ENCODE measurements at places on chromosomes 7 and 10.

DNA sequence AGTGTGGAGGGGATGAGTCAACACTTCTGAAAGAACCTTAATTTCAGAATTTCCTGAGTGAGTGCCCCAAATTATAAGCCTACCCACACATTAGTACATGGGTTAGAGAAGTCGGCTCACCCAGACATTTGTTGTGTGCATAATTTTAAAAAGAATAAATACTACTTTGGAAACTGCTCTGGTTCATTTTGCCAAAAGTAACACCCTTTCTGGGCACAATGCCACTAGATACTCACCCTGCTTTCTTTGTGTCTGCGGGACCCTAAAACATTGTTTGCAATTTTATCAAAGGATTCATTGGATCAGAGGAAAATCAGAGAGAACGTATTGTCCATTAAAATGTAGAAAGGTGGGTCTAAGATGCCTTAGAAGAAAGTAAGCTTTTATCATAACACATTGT lies 245.5 kb upstream of the NRP1 start:
- DNase-seq, result no peak

DNA sequence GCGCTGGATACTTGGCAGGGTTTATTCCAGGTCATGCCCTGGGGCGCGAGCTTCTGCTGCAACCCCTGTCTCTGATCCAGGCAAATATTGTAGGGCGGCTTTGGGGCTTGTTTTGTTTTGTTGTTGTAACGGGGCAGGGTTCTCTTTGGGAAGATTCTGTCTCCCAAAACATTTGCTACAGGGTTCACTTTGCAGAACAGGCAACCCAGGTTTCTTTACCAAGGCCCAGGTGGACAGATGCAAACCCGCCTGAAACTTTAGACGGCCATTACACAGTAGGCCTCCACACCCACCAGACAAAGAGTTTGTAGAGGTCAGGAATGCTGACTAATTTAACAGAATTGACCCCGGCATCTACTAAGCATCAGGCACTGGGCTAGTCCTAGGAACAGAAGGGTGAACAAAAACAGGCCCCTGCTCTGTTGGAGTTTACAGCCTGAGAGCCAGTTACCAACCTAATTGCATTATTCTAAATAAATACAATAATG lies 567 bp upstream of the CDCA7L start:
- DNase-seq, result no peak

GRCh38 chr10:84007482-84007881 lies 131.8 kb upstream of the GHITM start:
- no peak for DNase-seq

- DNase-seq, result no peak
Observed at GRCh38 chr7:28190077-28190710, 9.6 kb upstream of the JAZF1 start.

DNA sequence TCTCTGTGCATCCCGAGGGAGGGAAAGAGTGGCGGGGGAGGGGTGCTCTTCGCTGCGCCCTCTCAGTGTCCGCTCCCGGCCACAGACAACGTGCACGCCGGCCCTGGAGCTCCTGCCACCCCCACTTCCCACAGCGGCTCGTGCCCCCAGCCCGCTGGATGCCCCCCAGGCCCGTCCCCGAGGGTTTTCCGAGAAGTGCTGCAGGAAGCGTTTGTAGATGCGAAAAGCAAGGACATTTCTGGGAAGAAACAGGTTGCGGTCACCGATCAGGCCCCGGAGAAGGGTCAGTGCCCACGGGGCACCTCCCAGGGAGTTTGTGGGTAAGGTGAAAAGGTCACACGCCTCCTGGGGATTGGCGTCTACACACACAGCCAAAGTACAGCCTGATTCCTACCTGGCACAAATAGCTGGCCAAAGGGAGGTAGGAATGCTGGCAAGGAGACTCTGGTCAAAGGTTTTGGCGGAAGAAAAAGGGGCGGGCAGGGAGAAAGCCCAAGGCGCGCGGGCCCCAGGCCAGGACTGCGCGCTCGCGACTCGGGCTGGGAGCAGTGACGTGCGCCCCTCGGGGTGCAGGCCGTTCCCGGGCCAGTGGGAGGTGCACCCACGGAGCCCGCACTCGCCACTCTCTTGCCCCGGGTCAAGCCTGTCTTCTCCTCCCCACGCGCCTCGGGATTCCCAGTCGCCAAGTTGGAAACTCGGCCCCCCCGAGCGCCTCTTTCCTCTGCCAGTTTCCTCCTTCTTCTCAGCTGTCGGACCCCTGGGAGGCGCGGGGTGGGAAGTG lies 1.5 kb upstream of the NRP1 start:
- no peak for DNase-seq

GRCh38 chr7:46939558-46939957 lies 642.4 kb downstream of the TNS3 start:
- DNase-seq, result no peak

DNA sequence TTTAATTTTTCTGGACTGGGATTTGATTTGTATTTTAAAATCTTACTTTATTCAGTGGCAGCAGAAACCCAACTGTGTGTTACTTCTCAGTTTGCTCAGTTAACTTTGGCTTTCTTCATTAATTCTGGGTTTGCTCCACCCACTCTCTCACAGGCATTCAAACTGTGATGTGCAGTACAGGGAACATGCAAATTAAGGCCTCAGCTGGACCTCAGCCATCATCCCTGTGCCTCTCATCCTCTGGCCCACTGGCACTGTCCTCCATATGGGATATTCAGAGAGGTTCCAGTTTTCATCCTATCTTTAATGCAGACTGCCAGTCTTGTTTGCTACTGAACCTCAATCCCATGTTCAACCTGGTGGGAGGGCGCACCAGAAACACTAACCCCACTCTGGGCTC lies 743.4 kb upstream of the IGFBP3 start:
- no peak for DNase-seq

DNA sequence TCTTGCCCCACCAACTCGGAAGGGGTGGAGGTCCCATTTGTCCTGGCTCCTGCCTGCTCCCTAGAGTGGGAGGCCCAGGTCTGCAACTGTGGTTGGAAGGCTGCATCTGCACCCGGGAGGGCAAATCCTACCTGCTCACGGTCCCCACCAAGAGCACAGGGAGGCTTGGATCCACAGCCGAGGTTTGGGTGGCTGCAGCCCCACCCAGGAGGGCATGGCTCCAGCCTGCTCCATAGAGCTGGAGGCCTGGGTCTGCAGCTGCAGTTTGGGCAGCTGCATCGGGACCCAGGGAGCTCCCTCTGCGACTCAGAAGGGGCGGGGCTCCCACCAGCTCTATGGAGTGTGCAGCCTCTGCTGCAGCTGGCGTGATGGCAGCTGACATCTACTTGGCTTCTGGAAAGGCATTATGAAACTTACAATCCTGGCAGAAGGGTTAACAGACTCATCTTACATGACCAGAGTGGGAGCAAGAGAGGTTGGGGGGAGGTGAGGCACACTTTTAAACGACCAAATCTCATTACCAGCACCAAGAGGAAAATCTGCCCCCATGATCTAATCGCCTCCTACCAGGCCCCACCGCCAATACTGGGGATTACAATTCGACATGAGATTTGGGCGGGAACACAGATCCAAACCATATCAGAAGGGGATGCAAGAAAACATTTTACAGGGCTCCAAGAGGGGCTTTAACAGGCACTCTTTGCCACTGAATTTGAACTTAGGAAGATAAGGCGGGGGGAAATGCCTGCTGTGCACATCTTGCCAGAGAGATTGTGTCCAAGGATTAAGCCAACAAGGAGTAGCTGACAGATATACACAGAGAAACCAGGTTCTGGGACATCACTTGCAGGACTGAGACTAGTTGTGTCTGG lies 8.2 kb upstream of the BLVRA start:
- no peak for DNase-seq

DNA sequence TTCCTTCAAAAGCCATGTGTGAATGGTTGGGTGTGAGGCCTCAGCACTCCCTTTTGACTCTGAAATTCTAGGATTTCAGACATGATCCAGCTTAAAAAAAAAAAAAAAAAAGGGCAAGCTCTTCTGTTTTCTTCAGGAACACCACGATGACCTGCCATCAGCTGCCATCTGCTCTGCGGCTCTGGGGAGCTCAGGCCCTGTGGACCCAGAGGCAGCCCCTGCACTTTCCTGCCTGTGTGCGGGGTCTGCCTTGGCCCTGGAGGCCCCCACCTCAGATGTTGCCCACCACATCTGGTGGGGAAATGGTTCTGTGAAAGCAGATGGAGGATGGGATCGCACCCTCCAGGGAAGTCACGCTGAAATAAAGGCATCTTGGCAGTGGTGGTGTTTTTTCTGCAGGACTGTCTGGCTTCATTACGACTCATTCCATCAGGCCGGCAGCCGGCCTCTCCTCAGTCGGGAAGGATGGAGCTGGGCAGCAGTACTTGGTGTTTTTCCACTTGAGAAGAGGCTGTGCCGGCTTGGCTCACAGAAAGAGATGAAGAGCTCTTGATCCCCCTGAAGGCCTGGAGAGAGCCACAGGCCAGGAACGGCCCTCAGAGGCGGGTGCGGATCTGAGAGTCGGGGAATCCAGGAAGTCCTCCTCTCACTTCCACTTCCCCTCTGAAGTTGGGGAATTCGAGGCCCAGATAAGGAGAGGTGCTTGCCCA lies 66.1 kb upstream of the AQP1 start:
- DNase-seq, result no peak

GRCh38 chr7:66267249-66267648 lies 62.1 kb downstream of the TPST1 start:
- no peak for DNase-seq

DNA sequence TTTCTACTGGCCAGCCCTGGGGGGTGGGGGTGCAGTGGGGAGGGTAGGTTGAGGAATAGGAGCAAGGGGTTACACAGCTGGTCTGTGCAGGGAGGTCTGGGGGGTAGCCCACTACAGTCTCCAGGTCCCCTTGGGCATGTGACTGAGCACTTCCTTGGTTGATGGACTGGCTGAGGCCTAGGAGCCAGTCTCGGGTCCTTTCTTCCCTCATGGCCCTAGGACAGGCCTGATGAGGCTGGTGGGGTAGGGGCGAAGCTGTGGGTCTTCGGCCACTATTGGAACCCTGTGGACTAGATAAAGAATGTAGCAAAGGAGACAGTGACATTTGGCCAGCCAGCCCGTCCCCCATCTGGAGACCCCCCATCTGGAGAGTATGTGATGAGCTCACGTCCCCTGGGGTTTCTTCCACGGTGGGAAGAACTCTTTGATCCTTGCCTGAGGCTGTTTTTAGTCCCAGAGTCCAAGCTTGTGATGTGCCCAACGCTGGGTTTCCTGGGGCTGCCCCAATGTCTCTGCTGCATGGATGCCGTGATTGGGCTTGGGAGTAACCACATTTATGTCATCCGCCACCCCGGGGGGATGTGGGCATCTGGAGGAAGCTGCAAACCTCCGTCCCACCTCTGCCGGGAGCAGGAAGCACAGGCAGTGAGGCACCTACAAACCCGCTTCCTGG lies 20.7 kb downstream of the FAM241B start:
- no peak for DNase-seq

- DNase-seq, result no peak
Observed at GRCh38 chr10:52574697-52575096, 197.9 kb downstream of the MBL2 start.

DNA sequence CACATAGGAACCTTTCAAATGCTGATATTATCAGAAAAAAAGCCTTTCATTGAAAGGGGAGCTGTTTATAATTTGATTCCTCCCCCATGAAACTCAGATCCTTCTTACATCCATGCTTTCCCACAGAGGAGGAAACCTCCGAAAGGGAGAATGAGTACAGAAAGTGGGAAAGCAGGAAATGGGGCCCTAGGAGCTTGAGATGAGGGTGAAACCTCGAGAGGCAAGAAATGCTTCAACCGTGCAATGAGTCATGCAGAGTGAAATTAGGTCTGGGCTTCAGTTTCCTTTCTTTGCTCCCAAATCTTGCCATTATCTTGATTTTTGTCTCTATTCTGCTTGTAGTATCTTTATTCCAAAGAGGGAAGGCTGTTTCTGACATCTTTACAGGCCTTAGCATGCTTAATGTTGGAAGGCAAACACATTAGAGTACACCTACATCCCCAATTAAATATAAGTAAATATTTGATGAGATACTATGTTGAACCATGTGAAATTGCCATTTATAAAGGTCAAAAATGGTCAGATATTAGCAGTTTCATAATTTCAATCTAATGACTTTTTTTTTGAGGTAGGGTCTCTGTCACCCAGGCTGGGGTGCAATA lies 79.1 kb downstream of the NAMPT start:
- no peak for DNase-seq

DNA sequence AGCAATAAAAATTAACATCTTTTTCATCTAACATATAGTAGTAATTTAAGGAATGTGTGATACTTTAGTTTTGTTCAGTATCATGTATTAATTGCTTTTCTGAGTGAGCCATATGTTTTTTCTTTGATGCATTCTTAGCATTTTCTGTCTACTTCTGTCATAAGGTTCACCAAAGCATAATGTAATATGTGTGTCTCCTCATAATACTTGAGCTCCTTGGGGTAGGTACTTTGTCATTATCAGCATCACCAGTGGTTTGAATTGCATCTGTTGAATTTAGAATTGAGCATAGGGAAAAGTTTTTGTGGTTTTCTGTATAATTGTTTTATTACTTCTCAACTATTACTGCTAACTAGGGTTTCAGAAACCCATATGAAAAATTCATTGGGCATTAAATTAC lies 26.5 kb downstream of the VPS50 start:
- DNase-seq, result no peak
